Stimulated activated CD4-positive, alpha-beta T cell treated with anti-CD3 and anti-CD28 coated beads, Interleukin-1b, Interleukin-23, amount 100 ng/mL, for 48 hours (primary cell): ENCODE measurements at places on chromosomes 7 and 10.

GRCh38 chr7:102424129-102424551 is 9.2 kb upstream of the ORAI2 start:
- no peak for DNase-seq

GRCh38 chr10:121740069-121740468 is 141.8 kb upstream of the FGFR2 start:
- DNase-seq: no peak

DNA sequence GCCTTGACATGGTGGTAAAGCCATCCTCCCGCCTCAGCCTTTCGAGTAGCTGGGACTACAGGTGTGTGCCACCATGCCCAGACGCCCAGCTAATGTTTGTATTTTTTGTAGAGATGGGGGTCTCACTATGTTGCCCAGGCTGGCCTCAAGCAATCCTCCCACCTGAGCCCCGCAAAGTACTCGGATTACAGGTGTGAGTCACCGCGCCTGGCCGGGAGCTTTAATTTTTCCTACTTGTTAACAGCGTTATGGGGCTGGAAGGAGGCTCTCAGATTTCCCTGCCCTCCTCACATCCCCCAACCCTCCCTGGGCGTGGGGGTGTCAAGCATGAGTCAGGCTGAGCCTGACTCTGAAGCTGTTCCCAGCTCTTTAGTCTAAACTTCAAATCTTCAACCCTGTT is 8.3 kb downstream of the ALKBH4 start:
- DNase-seq: no peak

GRCh38 chr7:24825931-24826661 is 68.8 kb upstream of the GSDME start:
- no peak for DNase-seq

DNA sequence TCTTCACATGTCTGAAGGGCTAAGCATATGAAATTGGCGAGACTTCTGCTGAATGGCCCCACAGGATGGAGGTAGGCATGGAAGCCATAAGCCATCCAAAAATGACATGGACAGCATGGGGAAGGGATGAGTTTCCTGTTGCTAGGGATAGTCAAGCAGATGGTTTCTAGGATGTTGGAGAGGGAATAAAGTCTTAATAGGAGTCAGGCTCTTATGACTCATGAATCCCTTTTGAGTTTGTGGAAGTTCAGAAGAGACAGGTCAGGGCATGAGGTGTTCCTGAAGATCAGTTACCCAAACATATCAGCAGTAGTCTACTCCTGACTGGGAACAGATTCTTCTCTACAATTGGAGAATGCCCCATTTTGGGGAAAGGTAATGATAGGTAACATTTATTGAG is 243.9 kb downstream of the REEP3 start:
- no peak for DNase-seq

- peak; percentile 32 for DNase-seq
Observed at GRCh38 chr10:49679480-49679893, at the start of gene C10orf53. Gene C10orf53, plus strand, starts transcription at chr10:49679651. Its CDS starts 47 bp downstream, at chr10:49679698.

DNA sequence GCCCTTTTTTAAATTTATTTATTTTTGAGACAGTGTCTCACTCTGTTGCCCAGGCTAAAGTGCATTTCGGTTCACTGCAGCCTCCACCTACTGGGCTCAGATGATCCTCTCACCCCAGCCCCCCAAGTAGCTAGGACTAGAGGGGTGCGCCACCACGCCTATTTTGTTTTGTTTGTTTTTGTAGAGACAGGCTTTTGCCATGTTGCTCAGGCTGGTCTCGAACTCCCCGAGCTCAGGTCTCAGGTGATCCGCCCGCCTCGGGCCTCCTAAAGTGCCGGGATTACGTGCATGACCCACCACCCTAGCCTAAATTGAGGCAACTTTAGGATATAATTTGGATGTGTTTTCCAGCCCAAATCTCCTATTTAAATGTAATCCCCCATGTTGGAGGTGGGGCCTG is 805 bp downstream of the ZNF736 start:
- no peak for DNase-seq

DNA sequence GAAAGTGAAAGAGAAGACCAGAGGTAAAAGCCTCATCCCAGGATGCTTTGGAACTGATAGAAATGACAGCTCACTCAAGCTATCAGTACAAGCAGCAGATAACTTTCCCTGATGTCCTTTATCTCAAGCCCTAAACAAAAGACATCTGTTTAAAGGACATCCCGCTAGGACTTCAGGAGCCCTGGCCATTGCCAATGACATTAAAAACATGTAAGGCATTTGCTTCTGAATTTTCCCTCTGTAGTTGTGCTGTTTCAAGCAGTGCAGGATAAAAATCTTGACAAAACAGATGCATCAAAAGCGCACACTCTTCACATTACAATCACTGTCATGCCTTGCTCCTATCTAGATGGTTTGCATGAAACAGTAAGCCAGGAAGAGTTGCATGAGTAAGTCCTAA is 159.8 kb downstream of the AOAH start:
- no peak for DNase-seq

- DNase-seq: no peak
Observed at GRCh38 chr10:67492317-67493019, 203.5 kb downstream of the CTNNA3 start.

DNA sequence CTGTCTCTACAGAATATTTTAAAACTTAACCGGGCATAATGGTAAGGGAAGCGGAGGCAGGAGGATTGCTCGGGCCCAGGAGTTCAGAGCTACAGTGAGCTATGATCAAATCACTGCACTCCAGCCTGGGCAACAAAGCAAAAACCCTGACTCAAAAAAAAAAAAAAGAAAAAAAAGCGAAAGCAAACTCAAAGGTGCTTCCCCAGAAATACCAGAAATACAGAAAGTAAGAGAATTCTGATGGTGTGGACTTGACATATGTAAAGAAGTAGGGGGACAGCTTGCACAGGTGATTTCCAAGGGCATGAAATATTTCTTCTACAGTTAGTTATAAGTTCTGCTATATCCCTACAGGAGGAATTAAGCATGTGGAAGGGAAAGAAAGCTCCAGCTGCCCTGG is 69.7 kb upstream of the APBB1IP start:
- no peak for DNase-seq

DNA sequence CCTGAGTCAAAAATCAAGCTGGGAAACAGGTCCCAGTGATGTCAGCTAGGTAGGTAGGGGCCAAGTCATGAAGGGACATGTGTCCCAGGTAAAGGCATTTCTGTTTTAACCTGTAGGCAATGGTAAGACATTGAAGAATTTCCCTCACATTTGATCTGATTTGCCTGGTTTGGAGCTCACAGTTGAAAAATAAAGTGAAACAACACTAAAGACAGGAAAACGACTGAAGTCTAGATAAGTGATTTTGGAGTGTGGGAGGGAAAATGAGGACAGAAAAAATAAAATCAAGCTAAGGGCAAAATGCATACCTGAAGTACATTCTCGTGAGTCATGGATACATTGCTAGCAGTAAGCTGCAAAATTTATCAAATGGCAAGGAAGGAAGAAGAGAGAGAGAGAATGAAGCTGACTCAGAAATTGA is 169.9 kb downstream of the SKIDA1 start:
- DNase-seq: no peak

DNA sequence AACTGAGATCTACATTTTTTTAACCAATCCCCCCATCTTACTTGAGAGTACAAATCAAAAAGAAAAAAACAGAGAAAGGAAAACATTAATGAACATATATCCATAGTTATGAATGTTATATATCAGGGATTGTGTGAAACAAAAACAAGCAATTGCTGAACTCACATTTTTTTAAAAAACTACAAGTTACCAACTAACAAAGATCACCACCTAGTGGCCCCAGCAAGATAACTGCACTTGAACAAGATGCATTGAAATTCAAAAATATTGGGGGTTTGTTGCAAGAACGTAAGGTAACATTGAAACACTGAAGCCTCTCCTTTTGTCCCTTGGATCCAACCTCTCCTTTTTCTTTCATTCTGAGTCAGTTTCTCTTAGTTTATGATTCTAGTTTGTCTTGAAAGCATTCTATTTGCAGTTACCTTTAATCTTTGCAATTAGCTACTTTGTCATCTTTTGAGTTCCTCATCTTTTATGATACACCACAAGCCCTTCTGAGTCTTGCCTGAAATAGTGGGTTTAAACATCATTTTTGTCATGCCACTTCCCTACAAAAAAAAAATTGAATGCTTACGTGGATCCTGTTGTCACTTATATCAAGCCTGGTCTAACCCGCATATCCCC is 87.3 kb upstream of the TES start:
- DNase-seq: no peak

DNA sequence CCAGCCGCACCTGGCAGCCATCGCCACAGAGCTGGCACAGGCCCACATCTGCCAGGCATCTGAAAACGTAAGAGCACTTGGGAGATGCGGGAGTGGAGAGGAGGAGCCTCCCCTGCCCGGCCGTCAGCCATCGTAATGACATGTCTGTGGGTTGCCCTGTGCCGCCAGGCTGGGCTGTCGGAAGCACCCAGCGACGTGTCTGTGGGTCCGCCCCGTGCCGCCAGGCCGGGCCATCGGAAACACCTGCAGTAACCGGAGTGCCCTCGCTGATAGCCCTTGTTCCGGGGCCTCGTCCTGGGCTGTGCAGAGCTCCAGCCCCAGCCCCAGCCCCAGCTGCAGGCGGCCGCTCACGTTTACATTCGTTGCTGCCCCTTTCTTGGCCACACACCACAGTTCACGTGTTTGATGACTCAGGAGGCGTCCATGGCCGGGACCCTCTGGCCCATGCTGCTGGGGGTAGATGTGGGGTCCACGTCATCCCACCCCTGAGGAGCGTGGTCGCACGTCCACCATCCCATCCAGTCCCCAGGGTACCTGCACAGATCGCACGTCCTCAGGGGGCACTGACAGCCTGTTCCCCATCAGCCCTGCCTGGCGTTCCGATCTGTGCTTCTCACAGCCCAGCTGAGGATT is 30.0 kb upstream of the PRKAR1B start:
- DNase-seq: no peak

- DNase-seq: no peak
Observed at GRCh38 chr10:58319599-58319998, 15.2 kb upstream of the UBE2D1 start.

- no peak for DNase-seq
Observed at GRCh38 chr7:1346851-1347250, 112.4 kb downstream of the MICALL2 start.

GRCh38 chr10:4514445-4515108 is 311.4 kb upstream of the AKR1E2 start:
- no peak for DNase-seq

DNA sequence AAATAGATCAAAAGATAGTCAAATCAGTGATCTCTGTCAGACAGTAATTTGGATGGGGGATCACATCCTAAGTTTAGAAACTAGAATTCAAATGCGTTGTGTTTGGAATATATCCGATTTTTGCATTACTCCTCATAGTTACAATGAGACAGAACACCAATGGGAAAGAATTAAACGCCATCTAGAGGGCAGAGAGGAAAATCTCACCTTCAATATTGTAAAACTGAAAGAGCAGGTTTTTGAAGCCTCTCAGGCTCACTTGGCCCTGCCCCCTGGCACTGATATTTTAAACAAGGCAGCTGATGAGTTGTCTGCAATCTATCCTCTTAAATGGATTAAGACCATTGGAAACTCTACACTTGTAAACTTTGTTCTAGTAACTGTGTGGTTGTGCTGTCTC is 17.7 kb downstream of the FRG2B start:
- DNase-seq: no peak

DNA sequence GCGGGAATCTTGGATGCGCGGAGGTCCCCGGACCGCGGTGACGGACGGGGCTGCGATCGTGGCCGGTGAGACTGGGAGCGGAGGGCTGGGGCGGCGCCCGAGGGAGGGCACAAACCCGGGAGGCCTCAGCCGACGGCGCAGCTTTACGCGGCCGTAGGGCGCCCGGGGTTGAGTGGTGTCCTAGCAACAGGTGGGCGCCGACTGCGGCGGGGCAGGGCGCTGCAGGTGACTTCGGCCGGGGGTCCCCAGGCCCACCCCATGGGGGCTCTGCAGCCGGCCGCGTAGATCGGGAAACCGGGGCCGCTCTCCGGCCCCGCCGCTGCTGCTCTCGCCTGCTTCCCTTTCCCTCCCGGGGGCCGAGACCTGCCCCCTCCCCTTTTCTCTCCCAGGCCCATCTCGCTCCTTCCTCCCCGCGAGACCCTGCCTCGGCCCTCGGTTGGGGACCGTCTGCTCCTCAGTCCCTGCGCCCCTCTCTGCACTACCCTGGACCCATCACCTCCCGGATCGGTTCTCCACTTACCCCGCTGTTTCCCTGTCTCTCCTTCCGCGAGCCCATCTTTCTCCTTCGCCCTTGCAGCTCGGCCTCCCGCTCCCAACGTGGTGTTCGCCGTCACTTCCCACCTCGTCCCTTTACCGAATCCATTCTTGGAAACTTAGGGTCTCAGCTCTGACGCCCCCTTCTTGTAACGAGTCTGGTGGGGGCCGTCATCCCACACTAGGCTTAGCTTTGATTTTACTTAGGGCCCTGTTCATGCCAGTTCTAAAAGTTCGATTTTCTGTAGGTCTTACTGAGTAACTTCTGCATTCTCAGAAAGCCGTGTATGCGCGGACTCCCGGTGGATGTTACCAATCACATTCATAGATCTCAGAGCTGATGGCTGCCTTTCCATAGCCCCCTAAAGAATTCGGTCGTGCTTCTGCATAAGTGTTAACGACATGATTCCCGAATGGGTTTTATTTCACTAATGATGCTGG is 18.5 kb upstream of the ACBD5 start:
- DNase-seq: no peak

- DNase-seq: peak; percentile 16
Observed at GRCh38 chr7:24587853-24588252, 14.6 kb downstream of the PALS2 start.

GRCh38 chr7:34191771-34192479 is 286.6 kb downstream of the BMPER start:
- DNase-seq: no peak

DNA sequence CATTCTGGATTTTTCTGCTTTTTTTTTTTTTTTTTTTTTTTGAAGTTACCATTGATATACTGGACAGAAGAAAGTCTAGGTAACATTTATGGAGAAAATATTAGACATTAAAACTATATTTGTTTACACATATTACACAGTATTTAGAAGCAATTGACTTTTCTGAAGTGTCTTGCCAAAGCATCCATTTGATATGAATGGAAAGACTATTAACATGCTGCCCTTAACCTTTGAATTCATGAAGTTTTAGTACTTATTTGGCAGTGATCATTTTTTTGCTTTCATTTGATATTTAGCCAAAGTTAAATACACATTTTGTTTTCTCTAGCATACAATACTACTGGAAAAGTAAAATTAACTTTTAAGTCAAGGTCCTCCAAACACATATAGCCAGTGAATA is 210.0 kb downstream of the SEMA3A start:
- no peak for DNase-seq

- DNase-seq: no peak
Observed at GRCh38 chr10:5365928-5366327, 1.2 kb downstream of the UCN3 start.

GRCh38 chr10:42960491-42960990 is 116.3 kb upstream of the RET start:
- no peak for DNase-seq

- DNase-seq: no peak
Observed at GRCh38 chr10:62545160-62546066, 171.2 kb downstream of the ZNF365 start.

- DNase-seq: no peak
Observed at GRCh38 chr10:71250842-71251241, 38.5 kb downstream of the UNC5B start.

DNA sequence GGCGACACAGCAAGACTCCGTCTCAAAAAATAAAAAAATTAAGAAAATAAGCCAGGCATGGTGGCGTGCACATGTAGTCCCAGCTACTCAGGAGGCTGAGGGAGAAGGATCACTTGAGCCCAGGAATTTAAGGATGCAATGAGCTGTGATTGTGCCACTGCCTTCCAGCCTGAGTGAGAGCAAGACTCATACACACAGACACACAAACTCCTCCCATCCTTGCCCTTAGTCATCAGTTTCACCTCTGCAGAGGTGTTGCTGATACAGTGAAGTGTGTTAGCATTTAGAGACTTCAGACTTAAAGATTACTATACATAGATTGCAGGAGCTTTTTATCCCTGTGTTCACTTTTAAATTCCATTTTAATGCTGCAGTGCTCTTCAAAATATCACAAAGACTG is 5.5 kb upstream of the H2AZ2 start:
- DNase-seq: peak; percentile 42
